ENCODE measurements at places on chromosomes 5 and 9. TPM values are rescaled to one million over a fixed set of nuclear protein-coding genes. Genes with fewer than 3 reads are reported as not detected.

- DNase-seq: no peak
These were observed 154.1 kb downstream of the PCSK1 start for GRCh38 chr5:96278981-96279380.

GRCh38 chr5:36739751-36740221 is 133.4 kb downstream of the SLC1A3 start:
- DNase-seq: no peak

DNA sequence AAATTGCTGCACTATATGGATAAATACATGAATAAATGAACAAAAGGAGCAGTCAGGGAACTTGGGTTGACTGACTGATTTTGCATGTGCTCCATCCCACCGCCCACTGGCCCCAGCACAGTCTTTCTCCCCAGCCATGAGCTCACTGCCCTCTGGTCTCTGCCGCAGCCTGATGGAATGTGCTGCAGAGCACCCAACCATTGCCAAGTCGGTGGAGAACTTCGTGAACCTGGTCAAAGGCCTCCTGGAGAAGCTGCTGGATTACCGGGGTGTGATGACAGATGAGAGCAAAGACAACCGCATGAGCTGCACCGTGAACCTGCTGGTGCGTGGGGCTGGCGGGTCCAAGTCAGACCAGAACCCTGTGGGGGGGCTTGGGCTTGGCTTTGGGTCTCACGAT is 53.9 kb upstream of the INSYN2B start:
- no peak for DNase-seq

DNA sequence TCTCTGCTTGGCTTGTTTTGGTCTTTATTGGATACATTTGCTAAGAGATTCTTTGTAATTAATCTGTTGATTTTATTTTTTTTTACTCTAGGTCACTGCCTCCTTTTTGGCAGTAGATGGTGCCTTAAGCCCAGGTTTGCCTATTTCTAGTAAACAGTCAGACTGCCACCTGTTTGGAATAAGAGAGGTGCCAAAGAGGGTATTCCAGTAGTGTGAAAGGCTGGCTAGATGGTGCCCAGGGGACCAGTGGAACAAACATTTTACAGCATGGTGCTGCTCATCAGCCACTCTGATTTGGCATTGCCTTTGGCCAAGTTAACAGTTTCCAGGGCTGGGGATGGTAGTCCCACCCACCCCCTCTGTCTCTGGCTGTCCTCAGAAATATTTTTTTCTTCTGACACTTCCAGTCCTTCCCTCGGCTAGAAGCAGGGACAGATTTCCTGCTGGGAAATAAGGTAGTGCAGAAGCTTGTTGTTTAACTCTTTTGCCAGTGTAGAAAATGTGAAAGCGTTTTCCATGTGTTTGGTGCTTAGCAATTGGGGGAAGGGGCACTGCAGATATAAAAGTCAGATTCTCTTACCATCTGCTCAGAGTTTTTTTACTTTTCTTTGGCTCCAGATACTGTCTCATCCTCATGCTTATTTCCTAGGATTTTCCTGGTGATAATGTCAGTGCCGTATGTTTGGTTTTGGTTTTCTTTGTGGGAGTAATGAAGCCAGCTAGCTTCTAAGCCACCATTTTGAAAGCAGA is 36.6 kb upstream of the FBXL7 start:
- no peak for DNase-seq

The GOLGA2 gene
- 29.4 TPM for total RNA-seq

Data from hematopoietic multipotent progenitor cell (in vitro differentiated cells).